Calu3 (cell line): ENCODE measurements at places on chromosomes 4 and X. TPM values are rescaled to one million over a fixed set of nuclear protein-coding genes. Genes with fewer than 3 reads are reported as not detected.
A peak's percentile ranks its signal among the peaks of the same experiment; 100 is the strongest.

- peak; percentile 75 for DNase-seq
These were observed 454 bp downstream of the BTC start for GRCh38 chr4:74793757-74794381.

TRIML2 gene
- not detected in 2 replicates for total RNA-seq

GRCh38 chr4:82430964-82431745 is 765 bp downstream of the ENOPH1 start:
- DNase-seq = peak; percentile 39

GRCh38 chrX:9859711-9860555 is 73.7 kb downstream of the SHROOM2 start:
- DNase-seq = no peak

VCX3B gene
- not detected in 2 replicates for total RNA-seq

GRCh38 chrX:119516157-119516702 is 48.0 kb downstream of the SLC25A5 start:
- DNase-seq = peak; percentile 28

- no peak for DNase-seq
These were observed 52.9 kb upstream of the LIMCH1 start for GRCh38 chr4:41485041-41485440.

TNMD gene
- total RNA-seq = not detected in 2 replicates

GRCh38 chr4:88991746-88992145 is 65.2 kb downstream of the FAM13A start:
- DNase-seq = peak; percentile 4

DNA sequence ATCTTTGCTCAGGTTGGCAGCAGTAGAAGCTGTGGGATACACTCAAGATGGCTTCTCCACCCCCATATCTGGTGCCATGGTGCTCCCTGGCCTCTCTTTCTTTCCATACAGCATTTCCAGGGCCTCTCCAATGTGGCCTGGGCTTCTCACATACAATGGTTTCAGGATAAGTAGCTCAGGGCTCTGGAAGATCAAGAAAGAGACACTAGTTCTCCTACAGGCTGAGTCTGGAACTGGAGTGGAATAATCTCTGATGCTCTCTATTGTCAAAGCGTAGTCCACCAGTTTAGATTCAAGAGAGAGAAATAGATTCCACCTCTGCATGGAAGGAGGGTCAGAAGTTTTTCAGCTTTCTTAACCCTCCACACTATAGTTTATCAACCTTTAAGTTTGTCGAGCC is 138.2 kb upstream of the AADAT start:
- no peak for DNase-seq

KIAA1210 gene
- total RNA-seq = 0.09 TPM in 1 of 2 replicates, not detected in the other

DCAF8L2 gene
- total RNA-seq = not detected in 2 replicates

GPR82 gene
- total RNA-seq = not detected in 2 replicates

DNA sequence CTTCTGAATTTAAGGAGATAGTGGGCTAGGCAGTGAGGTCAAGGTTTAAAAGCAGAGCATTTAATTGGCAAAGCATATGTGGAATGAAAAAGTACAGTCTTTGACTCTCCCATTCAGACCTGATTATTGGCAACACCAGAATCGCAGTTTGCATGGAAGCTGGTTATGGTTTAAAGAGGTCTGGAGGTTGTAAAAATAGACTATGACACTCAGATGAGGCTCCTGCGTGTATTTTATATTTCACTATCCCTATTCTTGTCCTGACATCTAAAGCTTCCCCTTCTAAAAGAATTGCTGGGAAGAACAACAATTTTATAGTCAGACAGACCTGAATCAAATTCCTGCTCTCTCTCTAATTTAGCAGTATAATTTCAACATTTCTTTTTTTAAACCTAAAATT is 302.9 kb downstream of the PCDH7 start:
- DNase-seq = no peak

DNA sequence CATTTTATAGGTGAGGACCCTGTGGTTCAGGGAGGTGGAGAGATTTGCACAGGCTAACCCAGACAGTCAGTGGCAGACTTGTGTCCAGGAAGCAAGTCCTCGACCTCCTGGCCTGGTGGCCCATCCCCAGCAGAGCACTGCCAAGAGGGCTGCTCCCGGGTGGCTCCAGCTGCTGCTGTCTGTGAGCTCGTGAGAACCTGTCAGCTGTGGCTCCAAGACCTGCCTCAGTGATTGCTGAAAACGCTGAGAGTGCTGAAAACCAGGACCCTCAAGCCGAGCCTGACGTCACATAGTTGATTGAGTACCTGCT is 74.2 kb downstream of the RTL9 start:
- DNase-seq = no peak

- no peak for DNase-seq
These were observed 11.7 kb downstream of the CFAP97 start for GRCh38 chr4:185192059-185192458.

DNA sequence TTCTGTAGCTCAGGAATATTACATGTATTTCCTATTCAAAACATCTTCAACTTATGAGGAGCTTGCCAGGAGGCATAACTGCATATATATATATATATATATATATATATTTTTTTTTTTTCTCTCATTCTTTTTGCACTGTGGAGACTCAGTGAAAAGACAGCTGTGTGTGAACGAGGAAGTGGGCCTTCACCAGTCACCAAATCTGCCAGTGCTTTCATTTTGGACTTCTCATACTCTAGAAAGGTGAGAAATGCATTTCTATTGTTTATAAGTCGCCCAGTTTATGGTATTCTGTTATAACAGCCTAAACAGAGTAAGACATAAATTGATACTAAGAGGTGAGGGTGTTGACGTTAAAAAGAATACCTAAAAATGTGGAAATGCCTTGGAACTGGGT is 710.6 kb downstream of the TRAM1L1 start:
- no peak for DNase-seq

DNA sequence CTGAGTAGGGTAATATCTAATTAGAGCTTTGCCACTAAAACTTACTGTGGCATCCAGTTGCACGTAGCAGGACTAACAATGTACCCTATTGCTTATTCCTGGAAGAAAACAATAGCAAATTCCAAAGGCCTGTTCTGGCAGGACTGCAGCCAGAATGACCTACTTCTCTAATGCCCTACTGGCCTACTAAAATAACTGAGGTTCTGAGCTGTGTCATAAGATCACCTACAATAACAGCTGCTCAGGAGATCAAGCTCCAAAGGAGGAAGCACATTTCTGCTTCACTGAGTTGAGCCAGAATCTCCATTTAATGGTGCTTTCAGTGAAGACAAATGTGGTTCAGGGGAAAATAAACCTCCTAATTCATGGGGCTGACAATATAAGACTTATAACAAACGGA is 42.2 kb upstream of the CXCL8 start:
- DNase-seq = no peak

DNA sequence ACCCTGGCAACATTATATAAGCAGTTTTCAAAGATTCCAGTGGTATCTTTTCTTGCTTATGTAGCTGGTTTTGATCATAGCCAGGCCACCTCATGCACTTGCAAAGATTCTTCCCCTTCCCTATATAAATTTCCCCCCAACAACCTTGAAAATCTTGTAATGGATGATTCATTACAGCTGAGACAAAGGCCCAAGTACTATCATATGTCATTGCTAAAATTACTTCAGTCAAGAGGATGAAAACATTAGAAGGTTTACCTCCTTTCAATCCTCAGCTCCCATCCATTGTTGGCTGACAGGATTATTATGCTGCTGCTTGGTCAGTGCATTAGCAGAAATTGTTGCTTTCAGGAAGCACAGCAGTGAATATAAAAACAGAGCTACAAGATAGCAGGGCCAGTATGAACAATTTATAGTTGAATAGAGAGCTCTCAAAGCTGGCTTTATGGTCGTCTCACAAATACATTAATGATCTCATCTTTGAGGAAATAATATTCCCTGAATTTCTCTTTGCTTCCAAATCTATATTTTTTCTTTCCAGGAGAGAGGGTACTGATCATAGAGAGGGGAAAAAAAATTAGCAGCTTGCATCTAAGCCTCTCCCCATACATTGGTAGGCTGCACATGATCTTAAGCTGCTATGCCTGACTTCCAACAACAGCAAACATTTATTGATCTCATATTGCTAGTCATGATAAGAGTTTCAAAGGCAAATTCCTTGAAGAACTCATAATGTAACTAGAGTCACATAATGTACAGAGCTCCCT is 7.7 kb upstream of the ARHGEF38 start:
- DNase-seq = no peak

GRCh38 chr4:67934628-67935027 is 28.7 kb downstream of the TMPRSS11A start:
- DNase-seq = no peak

GRCh38 chr4:59503731-59504130 is 1696.4 kb upstream of the ADGRL3 start:
- DNase-seq = no peak

GRCh38 chr4:152171556-152171955 is 364.3 kb downstream of the FBXW7 start:
- no peak for DNase-seq

DNA sequence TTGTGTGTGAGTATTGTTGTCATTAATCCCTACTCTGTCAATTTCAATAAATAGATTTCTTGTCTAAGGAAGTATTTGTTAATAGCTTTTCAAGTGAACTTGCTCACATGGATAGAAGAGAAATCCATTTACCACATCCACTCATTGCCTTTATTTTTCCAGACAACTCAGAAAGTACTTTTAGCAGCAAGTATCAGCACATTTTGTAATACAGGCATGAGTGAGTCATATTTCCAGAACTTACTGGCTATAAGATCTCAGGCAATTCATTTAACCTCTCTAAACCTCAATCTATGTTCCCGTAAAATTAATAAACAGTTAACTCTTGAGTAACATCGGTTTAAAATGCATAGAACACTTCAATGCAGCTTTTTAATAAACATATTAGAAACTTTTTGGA is 317.9 kb upstream of the PCDH7 start:
- DNase-seq = no peak

DNA sequence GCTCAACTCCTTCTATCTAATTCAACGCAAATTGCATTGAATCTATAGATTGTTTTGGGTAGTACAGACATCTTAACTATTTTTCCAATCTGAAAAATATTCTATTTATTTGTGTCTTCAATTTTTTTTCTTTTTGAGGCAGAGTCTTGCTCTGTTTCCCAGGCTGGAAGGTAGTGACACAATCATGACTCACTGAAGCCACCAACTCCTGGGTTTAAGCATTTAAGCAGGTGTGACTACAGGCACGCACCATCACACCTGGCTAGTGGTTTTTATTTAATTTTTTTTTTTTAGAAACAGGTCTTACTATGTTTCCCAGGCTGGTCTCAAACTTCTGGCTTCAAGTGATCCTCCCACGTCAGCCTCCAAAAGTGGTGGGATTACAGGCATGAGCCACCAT is 98.3 kb downstream of the GK start:
- peak; percentile 19 for DNase-seq

DNA sequence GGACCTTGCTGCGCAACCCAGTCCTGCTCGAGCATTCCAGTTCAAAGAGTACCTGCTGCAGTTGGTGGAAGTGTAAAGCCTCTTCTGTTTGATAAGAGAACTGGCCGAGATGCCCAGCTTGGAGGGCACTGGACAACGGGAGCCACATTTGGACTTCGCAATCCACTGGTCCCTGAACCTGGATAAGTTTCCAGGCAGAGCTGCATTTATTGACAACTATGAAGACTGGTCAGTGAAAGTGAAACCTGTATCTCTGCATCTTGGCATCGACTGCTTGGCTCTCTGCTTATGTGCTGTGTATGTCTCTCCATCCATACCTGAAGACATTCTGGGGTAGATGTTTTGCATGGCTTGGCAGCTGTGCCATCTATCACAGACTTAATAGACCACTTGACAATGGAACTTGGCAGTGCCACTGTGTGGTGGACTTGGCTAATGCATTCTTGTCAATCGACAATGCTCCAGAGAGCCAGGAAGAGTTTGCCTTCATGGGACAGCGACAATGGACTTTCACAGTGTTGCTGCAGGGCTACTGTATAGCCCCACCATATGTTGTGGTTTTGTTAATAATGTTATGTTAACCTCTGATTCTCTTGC is 43.5 kb upstream of the ZBTB33 start:
- no peak for DNase-seq

- no peak for DNase-seq
These were observed 161.5 kb downstream of the PPARGC1A start for GRCh38 chr4:23728393-23728792.

DNA sequence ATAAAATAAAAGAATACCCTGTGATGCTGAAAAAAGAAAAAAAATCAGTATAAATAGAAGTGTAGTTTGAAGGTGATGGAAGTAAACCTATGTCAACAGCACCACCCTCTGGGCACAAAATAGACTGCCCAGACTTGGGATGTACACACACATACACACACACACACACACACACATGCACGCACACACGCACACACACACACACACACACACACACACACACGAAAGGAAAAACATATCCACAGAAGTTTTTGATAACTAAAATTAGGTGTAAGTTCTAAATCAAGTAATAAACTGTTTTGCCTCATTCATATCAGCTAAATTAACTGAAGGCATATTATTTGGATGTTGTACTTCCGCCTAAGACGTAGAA is 40.5 kb downstream of the ANXA5 start:
- DNase-seq = peak; percentile 32

RNF150 gene
- 0.14 and 0.17 TPM in 2 replicates for total RNA-seq

DNA sequence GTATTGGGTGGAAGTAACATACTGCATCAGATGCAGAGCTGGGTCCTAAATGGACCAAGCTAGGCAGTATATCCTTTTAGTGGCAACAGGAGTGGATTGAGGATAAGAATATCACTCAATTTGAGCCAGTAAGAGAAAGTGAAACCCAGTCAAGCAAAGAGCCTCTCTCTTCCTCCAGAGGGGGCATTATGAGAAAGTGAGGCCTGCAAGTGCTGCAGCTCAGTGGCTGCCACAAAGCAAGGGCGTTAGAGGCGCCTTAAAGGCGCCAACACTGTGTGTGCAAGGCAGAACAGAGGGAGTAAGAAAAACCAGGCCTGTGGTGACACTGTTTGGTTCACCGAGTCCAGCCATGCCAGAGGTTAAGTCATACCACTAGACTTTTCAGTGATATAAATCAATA is 17.5 kb downstream of the STX18 start:
- DNase-seq = no peak

GNRHR gene
- not detected in 2 replicates for total RNA-seq

DNA sequence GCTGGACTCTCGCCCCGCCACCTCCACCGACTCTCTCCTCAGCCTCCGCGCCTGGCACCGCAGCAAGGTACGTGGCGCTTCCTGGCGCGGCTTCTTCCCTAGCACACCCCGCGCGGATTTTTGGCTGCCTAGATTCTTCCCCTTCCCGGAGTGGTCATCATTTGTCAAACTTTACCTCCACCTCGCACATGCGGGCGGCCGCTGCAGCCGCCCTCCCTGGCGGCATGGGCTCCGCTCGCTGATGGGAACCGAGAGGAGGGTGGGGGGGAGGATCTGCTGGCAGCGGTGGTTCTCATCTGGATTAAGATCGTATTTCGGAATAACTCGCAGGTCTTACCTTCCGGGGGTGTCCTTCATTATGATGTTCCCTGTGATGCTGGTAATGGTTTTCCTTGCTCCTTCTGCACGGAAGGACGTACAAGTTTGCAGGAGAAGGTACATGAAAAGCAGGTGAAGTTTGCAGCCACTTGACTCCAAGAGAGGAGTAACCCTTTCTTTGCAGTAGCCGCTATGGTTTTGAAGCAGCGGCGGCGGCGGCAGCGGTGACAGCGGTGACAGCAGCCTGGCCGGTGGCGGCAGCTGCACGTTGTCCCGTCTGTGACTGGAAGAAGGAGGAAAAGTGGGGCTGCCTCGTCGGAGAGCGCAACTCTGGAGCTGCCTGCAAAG is 2183.9 kb upstream of the TENM3 start:
- DNase-seq = no peak
